ENCODE measurements at places on chromosomes 2 and 18.

- no peak overlapping the region for H3K27ac ChIP-seq
- no peak overlapping the region for H3K4me3 ChIP-seq
- no peaks in the 10 kb centered on the region for H3K27me3 ChIP-seq
- DNase-seq: no peak
- no peaks in the 10 kb centered on the region for H3K36me3 ChIP-seq
- H3K4me1 ChIP-seq: peaks cover 30% of the 10 kb centered on the region
Observed at GRCh38 chr2:73997813-73998212, 13.1 kb downstream of the TET3 start.

DNA sequence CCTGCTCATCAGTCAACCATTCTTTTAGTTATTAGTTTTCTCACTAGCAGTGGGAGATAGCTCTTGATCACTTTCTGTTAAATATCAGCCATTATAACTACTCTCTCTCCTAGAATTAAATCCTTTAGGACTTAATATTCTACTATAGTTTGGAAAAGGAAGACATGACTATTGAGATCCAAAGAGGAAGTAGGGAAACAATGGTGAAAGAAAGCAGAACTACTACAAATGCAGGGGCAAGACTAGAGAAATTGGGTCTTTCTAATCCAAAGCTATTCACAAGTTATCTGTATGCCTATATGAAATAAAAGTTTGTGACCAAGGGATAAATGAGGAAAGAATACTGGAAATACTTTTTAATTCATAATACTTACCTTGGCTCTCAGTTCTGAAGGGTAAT, 65.1 kb downstream of the SRBD1 start:
- H3K4me3 ChIP-seq: no peak overlapping the region
- DNase-seq: no peak
- H3K4me1 ChIP-seq: no peaks in the 10 kb centered on the region

GRCh38 chr2:31813016-31813415, 197.8 kb downstream of the MEMO1 start:
- no peak overlapping the region for H3K27ac ChIP-seq
- H3K4me3 ChIP-seq: no peak overlapping the region
- H3K36me3 ChIP-seq: no peaks in the 10 kb centered on the region
- H3K27me3 ChIP-seq: no peaks in the 10 kb centered on the region

DNA sequence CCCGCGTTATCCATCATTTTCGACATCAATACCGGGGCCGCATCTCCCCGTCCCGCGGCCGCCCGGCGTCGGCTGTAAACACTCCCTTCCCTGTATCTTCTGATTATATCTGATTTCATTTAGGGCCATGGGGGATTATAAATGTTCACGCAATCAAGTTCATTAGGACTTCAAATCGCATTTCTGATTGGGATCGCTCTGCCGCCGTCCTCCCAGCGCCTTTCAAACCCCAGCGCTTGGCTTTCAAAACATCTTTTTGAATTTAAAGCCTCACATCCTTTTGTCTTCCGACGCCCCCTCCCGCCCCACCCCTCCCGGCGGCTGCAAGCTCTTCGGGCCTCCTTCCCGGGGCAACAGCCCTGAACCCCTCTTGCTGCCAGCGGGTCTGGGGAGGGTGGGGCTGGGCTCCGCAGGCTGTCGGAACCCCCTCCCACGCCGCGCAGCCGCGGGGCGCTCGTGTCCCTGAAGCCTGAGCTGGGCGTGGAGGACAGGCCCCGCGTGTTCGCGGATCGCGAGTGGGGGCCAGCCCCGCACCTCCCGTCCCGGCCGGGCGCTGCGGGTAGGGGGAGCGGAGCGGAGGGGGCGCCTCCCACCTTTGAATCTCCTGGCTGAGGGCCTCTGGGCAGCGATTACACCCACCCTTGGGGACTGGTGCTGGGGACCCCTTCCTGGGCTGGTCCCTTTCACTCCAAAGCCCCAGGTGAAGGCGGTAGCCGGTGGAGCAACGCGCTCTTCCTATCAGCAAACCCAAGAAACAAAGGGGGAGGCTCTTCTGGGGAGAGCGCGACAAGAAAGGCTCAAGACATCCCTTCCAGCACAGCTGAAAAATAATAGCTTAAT, 11.3 kb upstream of the GBX2 start:
- H3K27me3 ChIP-seq: no peaks in the 10 kb centered on the region
- no peaks in the 10 kb centered on the region for H3K36me3 ChIP-seq

GRCh38 chr2:43175020-43175441, 51.4 kb downstream of the ZFP36L2 start:
- peaks cover 12% of the 10 kb centered on the region for H3K4me1 ChIP-seq
- DNase-seq: peak; percentile 38
- H3K4me3 ChIP-seq: no peak overlapping the region
- no peaks in the 10 kb centered on the region for H3K27me3 ChIP-seq
- no peaks in the 10 kb centered on the region for H3K36me3 ChIP-seq

DNA sequence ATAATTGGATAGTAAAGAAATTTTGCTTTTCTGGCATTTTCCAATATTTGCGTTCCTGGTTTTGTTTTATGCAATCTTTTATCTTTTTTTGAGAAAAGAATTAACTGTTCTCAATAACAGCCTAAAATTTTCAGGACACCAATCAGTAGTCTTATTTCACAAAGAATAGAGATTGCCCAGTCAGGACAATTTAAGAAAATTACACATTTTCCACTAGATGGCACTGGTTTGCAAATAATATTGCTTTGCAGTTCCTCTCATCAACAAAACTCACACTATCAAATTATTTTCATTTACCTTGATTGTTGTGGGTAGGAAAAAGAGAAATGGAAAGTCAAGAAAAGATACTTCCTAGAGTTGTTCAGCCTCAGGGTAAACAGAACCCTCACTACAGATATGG, 2.4 kb upstream of the RBM45 start:
- DNase-seq: peak; percentile 26
- H3K27me3 ChIP-seq: no peaks in the 10 kb centered on the region
- H3K4me1 ChIP-seq: no peaks in the 10 kb centered on the region
- no peak overlapping the region for H3K4me3 ChIP-seq
- H3K36me3 ChIP-seq: no peaks in the 10 kb centered on the region

DNA sequence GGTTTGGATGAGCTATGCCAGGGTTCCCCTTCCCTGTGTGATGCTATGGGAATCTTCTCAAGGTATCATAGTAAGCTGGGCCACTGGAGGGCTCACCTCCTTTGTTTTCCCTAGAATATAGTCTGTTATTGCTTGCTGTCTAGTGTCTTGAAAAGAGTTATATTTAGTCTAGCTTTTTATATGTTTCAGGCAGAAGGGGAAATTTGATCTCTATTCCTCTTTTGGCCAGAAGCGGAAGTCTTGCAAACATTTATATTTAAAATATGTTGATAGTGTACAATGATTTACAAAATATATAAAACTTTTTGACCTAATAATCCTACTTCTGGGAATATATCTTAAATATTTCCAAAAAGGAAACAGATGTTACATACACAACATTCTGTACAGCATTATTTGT, 260.7 kb downstream of the FHOD3 start:
- H3K4me1 ChIP-seq: no peaks in the 10 kb centered on the region
- H3K36me3 ChIP-seq: no peaks in the 10 kb centered on the region
- DNase-seq: no peak
- H3K27me3 ChIP-seq: no peaks in the 10 kb centered on the region
- H3K27ac ChIP-seq: no peak overlapping the region

DNA sequence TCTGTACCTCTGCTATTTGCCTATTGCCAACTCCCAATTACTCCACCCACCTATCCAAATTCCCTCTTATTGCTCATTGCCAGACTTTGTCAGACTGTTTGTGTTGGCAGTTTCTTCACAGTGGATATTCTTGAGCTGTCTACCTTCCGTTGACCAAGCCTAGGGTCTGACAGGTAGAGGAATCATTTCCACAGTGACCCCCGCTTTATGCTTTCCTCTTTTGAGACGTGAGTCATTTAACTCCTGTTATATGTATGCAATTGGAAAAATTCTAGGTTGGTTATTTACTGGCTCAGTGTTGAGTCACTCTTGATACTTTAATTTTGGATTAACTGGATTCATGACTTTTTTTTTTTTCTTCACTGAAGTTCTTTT, 187.7 kb downstream of the IRS1 start:
- H3K27me3 ChIP-seq: no peaks in the 10 kb centered on the region
- H3K4me3 ChIP-seq: no peak overlapping the region
- peaks cover 13% of the 10 kb centered on the region for H3K4me1 ChIP-seq
- H3K36me3 ChIP-seq: no peaks in the 10 kb centered on the region
- peak overlapping the region; percentile 83 for H3K27ac ChIP-seq

GRCh38 chr18:48934723-48935432, 15.9 kb downstream of the SMAD7 start:
- H3K4me3 ChIP-seq: no peak overlapping the region
- H3K27ac ChIP-seq: peak overlapping the region; percentile 90
- H3K27me3 ChIP-seq: no peaks in the 10 kb centered on the region
- H3K4me1 ChIP-seq: peaks cover 87% of the 10 kb centered on the region
- DNase-seq: no peak

- no peak overlapping the region for H3K27ac ChIP-seq
- no peaks in the 10 kb centered on the region for H3K27me3 ChIP-seq
- H3K4me3 ChIP-seq: no peak overlapping the region
- peaks cover 5% of the 10 kb centered on the region for H3K4me1 ChIP-seq
- no peaks in the 10 kb centered on the region for H3K36me3 ChIP-seq
Observed at GRCh38 chr2:223088866-223089265, 36.9 kb downstream of the KCNE4 start.

DNA sequence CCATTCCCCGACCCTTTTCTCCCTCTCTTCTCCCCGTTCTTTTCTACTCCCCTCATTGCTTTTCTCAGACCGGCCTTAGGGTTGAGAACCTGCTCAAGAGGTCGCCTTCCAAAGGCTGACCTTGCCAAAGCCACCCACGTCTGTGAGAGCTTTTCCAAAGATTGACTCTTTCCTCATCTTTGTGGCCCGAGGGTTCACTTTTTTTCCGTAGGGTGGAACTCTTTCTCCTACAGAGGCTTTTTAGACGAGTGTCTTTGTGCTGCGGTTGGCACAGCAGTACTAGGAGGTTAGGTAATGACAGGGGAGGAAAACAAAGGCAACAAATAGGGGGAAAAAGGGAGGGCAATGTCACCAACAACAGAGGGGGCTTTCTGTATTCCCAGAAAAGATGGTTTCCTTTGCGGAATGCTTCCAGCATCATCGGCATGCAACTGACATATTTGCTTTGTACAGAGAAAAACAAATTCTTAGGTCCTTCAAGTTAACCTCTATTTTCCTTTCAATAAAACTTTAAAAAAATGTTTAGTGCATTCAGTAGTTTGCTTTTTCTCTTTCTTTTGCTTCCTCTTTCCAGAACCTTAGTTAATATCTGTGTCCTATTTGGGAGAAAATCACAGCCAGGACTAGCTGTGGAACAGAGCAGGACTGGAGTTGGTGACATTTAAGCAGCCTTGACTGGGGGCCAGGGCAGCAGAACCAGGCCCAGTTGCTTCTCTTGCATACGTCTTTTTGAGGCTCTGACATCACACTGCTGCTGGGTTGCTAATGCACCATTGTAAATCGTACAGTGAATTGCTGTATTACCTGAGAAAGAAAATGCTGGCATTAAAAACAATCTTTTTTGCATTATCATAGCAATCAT, 188.1 kb upstream of the FANCL start:
- no peaks in the 10 kb centered on the region for H3K27me3 ChIP-seq
- H3K4me3 ChIP-seq: peak overlapping the region; percentile 43
- no peaks in the 10 kb centered on the region for H3K4me1 ChIP-seq
- H3K27ac ChIP-seq: no peak overlapping the region
- no peak for DNase-seq

- H3K4me1 ChIP-seq: no peaks in the 10 kb centered on the region
- DNase-seq: no peak
- no peak overlapping the region for H3K4me3 ChIP-seq
- no peaks in the 10 kb centered on the region for H3K27me3 ChIP-seq
Observed at GRCh38 chr18:7062811-7063210, 54.8 kb downstream of the LAMA1 start.

GRCh38 chr2:47034973-47035609, 119.5 kb upstream of the MCFD2 start:
- peak; percentile 79 for DNase-seq
- H3K27ac ChIP-seq: peak overlapping the region; percentile 100
- no peaks in the 10 kb centered on the region for H3K27me3 ChIP-seq
- peaks cover 49% of the 10 kb centered on the region for H3K4me1 ChIP-seq

DNA sequence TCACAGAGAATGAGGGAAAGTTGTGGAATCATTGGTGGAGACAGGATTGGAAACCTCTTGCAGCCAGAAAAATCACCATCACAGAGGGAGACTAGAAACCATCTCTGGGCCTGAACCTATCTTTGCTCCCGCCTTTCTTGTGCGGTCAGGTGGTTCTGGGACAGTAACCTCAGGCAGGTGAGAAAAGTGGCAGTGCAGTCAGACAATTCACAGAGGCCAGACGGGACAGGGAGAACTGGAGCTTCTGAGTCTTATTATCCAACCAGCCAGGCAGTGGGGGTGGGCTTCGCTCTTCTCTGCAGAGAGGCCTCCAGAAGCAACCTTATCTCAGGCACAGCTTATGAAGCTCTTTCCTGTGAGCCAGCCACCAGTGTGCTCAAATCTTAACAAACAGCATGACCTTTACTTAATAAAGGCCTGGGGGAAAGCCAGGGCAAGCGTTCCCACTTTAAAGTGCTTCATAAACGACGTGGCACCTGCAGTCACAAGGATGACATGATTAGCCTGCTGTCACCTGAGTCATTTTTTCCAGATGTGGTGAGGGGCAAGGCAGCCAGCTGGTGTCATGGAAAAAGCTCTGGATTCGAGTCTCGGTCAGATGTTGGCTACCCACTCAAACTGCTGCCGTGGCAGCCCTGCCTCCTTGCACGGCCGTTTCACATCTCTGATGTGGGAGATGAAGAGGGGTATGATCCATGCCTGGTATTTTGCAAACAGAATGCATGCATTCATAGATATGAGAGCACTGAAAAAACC, 109.7 kb downstream of the B3GNT2 start:
- no peak overlapping the region for H3K27ac ChIP-seq
- DNase-seq: no peak
- H3K36me3 ChIP-seq: no peaks in the 10 kb centered on the region
- no peak overlapping the region for H3K4me3 ChIP-seq

GRCh38 chr2:238922435-238922834, 74.5 kb downstream of the TWIST2 start:
- H3K27ac ChIP-seq: no peak overlapping the region
- DNase-seq: no peak
- H3K4me1 ChIP-seq: no peaks in the 10 kb centered on the region
- H3K4me3 ChIP-seq: no peak overlapping the region
- H3K36me3 ChIP-seq: no peaks in the 10 kb centered on the region

GRCh38 chr2:45288532-45289417, 279.5 kb upstream of the SIX2 start:
- no peaks in the 10 kb centered on the region for H3K27me3 ChIP-seq
- no peak overlapping the region for H3K27ac ChIP-seq
- no peak overlapping the region for H3K4me3 ChIP-seq
- no peaks in the 10 kb centered on the region for H3K36me3 ChIP-seq
- DNase-seq: peak; percentile 51

- H3K4me3 ChIP-seq: no peak overlapping the region
- DNase-seq: no peak
- no peaks in the 10 kb centered on the region for H3K27me3 ChIP-seq
- H3K4me1 ChIP-seq: peaks cover 51% of the 10 kb centered on the region
- no peaks in the 10 kb centered on the region for H3K36me3 ChIP-seq
Observed at GRCh38 chr18:48847807-48848486, 102.8 kb downstream of the SMAD7 start.

DNA sequence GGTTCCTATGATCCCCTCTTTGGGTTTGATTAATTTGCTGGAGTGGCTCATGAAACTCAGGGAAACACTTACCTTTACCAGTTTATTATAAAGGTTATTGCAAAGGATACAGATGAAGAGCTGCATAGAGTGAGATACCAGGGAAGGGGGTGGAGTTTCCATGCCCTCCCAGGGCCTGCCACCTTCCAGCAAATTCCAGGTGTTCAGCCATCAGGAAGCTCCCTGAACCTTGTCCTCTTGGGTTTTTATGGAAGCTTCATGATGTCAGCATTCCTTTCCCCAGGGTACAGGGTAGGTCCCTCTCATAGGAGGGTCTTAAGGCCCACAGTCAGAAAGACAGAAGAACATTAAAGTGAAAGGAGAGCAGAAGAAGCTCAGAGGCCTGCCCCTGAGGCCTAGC, 123.9 kb upstream of the DCC start:
- DNase-seq: no peak
- no peaks in the 10 kb centered on the region for H3K4me1 ChIP-seq
- H3K27me3 ChIP-seq: no peaks in the 10 kb centered on the region
- H3K27ac ChIP-seq: no peak overlapping the region
- H3K4me3 ChIP-seq: no peak overlapping the region
